ENCODE measurements at places on chromosomes 7 and 10. TPM values are rescaled to one million over a fixed set of nuclear protein-coding genes. Genes with fewer than 3 reads are reported as not detected.

DNA sequence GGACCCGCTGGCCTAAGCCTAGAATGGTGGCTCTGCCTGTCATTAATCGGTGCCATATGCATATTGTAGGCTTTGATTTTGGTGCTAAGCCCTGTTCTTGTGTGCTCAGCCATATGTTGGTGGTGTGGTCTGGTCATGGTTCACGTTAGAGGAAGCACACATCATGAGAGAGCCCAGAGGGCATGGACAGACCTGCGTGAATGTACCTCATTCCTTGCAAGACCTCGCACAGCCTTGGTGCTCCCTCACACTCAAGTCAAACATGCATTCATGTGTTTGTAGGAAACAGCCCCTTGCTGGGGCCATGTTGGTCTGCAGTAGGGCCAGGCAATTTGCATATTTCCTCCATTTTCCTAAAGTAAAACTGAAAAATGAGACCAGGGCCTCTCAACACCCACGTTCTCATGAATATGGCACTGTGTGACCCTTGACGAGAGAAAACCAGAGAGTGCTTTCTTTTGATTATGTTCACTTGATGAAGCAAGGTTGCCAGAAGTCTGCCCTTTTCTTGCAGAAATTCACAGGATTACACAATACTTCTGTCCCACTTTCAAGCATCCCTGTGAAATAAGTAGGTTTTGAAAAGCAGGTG lies 268.7 kb downstream of the CELF2 start:
- DNase-seq, result no peak

LBX1 gene
- not detected for total RNA-seq

GRCh38 chr10:133000648-133001047 lies 58.3 kb upstream of the CFAP46 start:
- DNase-seq, result no peak

GRCh38 chr10:70662362-70663220 lies 9.7 kb upstream of the ADAMTS14 start:
- DNase-seq, result no peak

AKR1D1 gene
- not detected for total RNA-seq

GRCh38 chr10:3982746-3983442 lies 197.9 kb upstream of the KLF6 start:
- no peak for DNase-seq

- DNase-seq, result no peak
Observed at GRCh38 chr7:143399151-143399550, 9.5 kb downstream of the EPHA1 start.

GRCh38 chr7:128530855-128531104 lies 54.2 kb downstream of the METTL2B start:
- DNase-seq, result no peak

- peak; percentile 34 for DNase-seq
Observed at GRCh38 chr7:131231381-131232220, 96.1 kb upstream of the MKLN1 start.

UTF1 gene
- total RNA-seq, result not detected

- no peak for DNase-seq
Observed at GRCh38 chr7:24039991-24040624, 243.9 kb upstream of the NPY start.
